ENCODE measurements at places on chromosomes 7 and 10.
A peak's percentile ranks its signal among the peaks of the same experiment; 100 is the strongest.

GRCh38 chr7:94999069-94999351 lies 91.6 kb downstream of the PPP1R9A start:
- DNase-seq, result no peak

- DNase-seq, result no peak
These were observed 7.9 kb downstream of the SFRP5 start for GRCh38 chr10:97763947-97764346.

GRCh38 chr10:119090968-119091367 lies 10.4 kb upstream of the EIF3A start:
- no peak for DNase-seq

DNA sequence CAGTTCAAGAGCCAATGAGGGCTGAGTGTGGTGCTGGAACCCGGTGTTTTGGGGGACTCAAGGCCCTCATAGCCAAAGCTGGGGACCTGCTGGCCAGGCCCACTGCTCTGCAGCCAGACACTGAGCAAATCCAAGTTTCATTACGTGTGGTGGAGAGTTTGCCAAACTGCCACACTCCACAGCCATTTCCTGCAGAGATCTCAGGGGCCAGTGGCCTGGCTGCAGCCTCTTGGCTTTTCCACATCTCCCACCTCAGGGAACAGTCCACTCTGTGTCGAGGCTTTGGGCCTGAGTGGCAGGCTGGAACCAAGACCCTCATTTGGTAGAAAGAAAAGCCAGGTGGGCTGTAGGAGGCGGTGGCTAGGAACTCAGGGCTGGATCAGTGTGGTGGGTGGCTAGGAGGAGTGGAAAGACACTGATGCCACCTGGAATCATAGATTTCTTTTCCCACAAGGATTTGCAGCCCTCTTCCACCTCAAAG lies 3.2 kb downstream of the HOXA11 start:
- no peak for DNase-seq

DNA sequence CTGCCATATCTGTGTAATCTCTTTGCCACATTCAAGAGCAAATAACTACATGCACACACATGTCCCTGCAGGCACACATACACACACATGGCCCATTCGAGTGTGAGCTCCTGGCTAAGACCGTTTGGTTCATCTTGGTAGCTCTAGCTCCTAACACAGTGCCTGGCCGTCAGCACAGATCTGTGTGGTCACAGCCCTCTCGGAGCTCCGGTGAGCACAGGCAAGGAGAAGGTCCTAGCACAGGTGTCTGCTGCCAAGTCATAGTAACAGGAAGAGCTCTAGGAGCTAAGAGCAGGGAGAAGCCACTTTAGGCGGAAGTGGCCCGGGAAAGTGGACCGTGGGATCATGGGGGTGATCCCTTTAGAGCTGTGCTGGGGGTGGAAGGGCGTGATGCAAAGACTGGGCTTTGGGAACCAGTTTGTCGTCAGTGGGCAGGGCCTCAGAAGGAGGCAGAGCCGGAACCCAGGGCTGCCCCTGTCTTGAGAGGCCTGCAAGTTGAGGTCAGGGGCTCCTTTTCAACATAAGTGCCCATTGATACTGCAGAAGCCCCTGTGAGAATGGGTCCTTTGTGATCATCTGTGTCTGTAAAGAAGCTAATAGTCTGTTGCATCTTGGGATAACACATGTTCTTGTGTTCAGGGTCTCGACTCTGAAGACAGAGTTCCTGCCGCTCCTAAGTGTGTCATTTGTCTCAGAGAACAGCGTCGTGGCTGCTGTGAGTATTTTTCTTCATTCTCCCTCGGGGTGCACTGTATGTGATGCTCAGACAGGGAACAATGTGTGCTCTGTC lies 16.6 kb upstream of the ARPC1B start:
- no peak for DNase-seq

GRCh38 chr10:44962870-44963738 lies 3.5 kb downstream of the RASSF4 start:
- DNase-seq, result no peak

DNA sequence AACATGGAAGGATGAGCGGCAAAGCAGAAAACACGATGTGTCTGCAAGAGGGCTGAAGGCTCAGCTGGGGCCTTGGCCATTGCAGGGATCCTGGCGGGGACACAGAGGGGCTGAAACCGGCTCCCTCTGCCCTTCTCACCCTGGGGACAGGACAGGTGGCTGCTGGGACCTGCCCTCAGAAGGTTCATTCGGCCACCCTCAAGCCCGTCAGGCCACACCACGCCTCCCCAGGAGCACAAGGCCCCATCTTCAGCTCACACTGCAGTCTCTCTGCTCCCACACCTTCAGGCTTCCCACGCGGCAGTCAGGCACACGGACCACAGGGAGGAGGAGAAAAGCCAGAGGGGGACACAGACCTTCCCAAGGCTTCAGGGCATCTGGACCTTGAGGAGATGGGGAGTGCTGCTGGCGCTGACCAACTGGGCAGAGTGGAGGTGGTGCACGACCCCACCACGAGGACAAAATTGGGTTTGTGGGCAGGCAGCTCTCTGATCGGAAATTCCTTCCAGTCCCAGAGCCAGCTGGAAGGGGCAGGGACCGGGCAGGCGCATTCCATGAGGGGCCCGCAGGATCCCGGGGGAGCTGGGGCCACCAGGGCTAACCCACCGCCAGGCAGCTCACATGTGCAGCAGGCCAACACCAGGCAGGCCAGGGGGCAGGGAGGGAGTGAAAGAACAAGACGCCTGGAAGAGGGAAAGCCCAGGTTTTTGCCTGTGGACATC lies 104.0 kb downstream of the MAD1L1 start:
- no peak for DNase-seq

DNA sequence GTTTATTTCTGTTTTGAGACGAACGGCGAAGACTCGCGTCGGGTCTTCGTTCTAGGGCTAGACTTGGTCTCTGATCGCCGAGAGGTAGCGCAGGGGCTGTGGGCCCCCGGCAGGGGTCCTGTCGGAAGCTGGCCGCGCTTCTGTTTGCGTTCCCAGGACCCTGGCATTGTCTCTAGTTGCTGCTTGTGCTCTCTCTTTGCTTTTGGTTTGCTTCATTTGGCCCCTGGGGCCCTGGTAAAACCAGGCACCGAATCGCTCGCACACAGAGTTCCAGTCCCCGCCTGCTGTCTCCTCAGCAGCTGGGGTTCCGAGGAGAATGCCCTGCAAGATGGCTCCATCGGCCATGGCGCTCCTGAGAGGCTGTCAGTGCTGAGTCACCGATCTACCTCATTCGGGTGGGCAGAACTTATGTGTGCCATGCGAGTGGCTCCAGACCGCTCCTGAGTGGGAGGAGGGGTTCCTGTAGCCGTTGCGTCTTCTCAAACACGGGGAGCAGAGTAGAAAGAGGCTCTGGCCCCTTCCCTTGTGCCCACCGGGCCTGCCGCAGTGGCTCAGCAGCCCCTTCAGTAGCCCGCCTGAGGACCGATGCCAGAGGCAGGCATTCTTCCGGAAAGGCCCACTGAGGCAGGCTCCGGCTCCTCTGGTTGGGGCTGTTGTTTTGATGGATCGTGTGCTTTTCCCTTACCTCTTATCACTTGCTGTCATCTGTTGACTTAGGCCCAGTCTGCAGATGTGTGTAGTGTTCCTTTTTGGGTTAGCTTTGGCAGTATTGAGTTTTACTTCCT lies 826 bp downstream of the CHPF2 start:
- peak; percentile 88 for DNase-seq

DNA sequence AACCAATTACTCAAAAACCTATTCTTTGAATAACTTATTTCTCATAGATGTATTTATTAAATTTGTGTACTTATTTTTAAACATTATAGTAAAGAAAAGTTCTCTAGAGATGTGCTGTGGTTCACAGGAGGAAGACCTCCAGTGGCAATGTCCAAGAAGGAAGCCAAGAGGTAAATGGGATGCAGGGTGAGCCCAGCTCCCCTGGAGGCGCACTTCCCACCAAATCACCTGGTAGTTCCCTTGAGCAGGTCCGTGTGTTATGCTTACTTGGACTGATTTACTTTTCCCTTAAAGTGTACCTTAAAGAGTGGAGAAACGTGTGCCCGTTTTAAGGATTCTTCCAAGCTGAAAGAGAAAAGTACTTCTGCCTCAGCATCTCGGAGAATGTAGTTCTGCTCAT lies 55.3 kb downstream of the PAXIP1 start:
- no peak for DNase-seq

- no peak for DNase-seq
These were observed 26.9 kb upstream of the NRBF2 start for GRCh38 chr10:63106111-63106755.

GRCh38 chr10:14772399-14772798 lies 2.3 kb downstream of the FAM107B start:
- no peak for DNase-seq

DNA sequence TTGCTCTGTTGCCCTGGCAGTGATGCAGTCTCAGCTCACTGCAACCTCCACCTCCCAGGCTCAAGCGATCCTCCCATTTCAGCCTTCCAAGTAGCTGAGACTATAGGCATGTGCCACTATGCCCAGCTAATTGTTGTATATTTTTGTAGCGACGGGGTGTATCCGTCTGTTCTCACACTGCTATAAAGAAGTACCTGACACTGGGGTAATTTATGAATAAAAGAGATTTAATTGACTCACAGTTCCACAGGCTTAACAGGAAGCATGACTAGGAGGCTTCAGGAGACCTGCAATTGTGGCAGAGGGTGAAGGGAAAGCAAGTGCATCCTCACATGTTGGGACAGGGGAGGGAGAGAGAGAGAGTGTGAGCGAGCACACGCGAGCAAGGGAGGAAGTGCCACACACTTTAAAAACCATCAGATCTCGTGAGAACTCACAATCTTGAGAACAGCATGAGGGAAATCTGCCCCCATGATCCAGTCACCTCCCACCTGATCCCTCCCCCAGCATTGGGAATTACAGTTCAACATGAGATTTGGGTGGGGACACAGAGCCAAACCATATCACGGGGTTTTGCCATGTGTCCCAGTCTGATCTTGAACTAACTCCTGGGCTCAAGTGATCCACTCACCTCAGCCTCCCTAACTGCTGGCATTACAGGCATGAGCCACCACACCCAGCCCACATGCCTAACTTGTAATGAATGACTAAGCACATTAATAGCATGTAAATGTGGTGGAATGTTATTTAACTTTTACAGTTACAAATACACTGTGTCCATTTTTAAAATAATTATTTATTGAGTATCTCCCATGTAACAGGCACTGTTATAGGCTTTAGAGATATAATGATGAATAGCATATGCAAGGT lies 65.5 kb downstream of the RALA start:
- DNase-seq, result no peak

DNA sequence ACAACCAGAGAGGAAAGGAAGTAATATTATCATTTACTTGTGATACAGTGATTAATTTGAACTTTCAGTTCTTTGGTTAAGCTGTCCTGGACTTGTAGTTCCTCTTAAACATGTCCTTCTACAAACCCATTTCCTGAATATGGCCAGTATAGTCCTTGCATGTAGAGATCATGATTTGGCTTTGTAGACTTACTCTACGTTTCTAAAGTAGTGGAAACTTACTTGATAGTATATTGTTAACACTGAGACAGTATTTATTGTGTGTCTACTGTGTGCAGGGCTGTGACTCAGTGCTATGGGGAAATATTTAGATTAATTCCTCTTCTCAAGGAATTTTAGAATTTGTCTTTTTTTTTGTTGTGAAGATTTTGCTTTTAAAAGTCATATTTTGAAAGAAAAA lies 109.5 kb downstream of the NRF1 start:
- no peak for DNase-seq

DNA sequence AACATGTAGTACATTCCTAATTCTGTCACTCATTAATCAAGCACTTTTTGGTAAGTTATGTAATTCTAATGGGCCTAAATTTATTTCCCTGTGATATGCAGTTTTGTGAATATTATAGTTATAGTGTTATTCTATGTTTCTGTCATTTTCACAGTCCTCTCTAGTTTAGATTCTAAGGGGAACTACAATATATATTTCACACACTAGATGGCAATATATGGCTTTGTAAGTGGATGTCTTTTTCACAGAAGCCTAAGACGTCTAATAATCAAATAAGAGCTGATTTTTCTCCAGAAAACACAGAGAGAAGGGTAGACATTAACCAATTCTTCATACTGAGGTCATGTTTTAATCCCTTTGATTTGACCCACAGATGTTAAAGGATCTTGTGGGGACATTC lies 18.0 kb downstream of the RNLS start:
- no peak for DNase-seq

GRCh38 chr10:88091490-88092061 lies 228.2 kb downstream of the PTEN start:
- no peak for DNase-seq

- DNase-seq, result no peak
These were observed 1.3 kb upstream of the CUL1 start for GRCh38 chr7:148697256-148698006.

GRCh38 chr7:99762680-99763327 lies 21.2 kb downstream of the CYP3A4 start:
- DNase-seq, result no peak

DNA sequence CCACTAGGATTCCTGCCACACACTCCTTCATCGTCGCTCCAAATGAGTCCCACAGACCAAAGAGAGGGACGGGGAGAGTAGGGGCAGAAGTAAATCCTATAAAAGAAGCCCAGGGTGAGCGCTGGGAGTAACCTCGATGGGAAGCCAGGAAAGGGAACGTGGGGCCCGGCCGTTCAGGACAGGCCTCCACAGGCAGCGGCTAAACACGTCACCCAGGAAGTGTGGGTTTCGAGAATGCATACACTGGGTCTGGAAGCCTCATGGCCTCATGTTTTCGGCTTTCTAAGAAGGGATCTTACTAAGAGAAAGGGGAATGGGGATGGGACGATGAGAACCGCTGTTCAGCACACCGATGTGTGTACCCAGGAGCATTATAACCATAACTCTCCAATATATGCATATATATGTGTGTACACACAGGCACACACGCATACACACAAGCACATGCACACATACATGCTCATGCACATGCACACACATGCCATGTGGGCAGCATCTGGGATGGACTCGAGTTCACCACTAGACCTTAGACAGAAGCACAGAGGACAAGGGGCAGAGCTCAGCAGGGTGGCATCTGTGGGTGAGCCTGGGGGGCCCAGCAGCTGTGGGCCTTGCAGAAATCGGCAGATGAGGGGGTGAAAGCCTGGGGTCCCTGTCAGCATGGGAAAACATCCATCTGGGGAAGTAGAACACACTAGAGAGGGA lies 14.8 kb upstream of the CNPY1 start:
- no peak for DNase-seq

GRCh38 chr7:1537535-1538412 lies 7.3 kb downstream of the MAFK start:
- peak; percentile 92 for DNase-seq

GRCh38 chr7:112042631-112043030 lies 163.6 kb downstream of the DOCK4 start:
- no peak for DNase-seq

DNA sequence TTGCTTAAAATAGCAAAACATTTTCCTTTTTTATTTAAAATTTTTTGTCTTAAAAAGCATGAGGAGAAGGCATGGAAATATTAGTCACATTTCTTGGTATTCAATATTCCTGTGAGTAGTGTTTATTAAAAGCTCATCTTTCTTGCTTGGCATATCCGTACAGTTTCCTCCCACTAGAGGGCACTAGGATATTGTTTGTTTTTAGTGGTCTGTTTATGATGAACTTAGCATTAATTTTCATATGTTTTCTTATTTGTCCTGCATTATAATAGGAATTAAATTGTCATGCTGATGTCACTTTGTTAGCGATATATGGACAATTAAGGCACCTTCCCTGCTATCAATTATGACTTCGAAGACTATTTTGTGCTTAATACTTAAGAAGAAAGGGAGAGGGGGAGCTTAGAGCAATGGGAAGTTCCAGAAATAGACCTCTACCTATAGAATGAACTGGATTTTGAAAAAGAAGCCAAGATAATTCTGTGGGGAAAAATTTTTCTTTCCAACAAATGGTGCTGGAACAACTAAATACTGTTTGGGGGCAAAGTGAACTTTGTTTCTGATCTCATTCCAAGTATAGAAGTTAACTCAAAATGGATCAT lies 91.0 kb upstream of the STRIP2 start:
- peak; percentile 7 for DNase-seq

GRCh38 chr10:66822801-66823200 lies 103.0 kb upstream of the LRRTM3 start:
- DNase-seq, result peak; percentile 42

Data from dorsolateral prefrontal cortex (tissue), 122 donors.